Trophoblast cell (in vitro differentiated cells and primary cell): ENCODE measurements at places on chromosomes 2 and 18.

DNA sequence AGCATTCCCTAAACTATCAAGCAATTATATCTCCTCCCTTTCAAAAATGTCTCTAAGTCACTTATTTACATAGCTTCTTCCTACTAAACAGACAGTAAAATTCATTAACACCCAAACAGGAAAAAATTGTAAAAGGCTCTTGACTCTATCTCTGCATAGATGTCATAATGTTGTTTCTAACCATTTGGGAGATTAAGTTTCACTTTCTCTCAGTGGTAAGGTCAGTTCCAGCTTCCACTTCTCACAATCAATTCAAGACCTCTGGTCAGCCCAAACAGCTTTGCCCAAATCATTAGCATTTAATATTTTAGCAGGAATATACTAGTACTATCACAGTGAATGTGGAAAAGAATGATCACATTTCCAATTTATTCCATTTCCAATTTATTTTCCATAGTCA, 374.3 kb upstream of the MC4R start:
- no peak for DNase-seq

DNA sequence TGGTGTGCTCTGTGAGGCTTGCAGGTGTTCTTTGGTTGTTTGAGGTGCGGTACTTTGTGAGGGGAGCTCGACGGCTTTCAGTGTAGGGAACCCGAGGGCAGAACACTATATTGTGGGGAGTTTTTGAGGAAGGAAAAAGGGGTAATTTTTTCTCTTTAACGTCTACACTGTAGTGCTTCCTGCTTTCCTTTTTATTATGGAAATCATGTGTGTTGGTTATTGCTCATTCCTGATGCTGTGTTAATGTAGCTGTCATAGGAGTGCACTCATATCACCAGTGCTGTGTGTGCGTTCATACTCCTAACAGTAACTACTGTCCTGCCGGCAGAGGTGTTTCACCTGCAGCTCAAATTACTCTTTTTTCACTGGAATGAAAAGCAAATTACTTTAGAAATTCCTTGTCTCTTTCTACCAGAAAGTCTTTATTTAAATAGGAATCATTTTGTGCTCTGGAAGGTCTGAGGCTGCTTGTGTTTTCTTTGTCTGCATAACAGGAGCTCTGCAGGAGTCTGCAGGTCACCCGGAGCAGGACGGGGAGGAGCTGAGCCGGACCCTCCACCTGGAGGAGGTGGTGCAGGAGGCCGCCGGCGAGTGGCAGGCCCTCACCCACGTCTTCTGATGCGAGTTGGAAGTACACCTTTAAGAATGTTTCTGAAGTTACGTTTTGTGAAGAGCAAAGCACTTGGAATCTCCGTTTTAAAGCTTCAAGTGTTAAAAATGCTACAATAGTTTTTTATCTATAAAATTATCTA, 145.5 kb downstream of the ZNF236 start:
- DNase-seq, result no peak

DNA sequence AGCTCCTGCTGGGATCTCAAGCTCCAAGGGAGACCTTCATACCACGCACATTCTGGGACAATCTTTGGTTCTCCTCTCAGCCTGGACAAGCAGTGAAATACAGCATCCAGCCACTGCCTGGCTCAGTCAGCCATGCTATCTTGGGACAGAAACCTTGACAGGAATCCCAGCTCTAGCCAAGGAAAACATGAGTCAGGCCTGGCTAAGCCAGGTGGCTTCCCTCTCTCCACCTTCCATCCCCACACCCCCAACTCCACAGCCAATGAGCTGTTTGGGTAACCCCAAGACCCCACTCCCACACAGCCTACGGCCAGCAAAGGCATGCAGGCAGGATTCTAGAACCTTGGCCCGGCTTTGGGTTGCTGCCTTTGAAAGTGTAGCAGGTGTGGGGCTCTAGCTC, 64.9 kb downstream of the MCFD2 start:
- no peak for DNase-seq

GRCh38 chr18:44791520-44791919, 110.8 kb downstream of the SETBP1 start:
- no peak for DNase-seq

DNA sequence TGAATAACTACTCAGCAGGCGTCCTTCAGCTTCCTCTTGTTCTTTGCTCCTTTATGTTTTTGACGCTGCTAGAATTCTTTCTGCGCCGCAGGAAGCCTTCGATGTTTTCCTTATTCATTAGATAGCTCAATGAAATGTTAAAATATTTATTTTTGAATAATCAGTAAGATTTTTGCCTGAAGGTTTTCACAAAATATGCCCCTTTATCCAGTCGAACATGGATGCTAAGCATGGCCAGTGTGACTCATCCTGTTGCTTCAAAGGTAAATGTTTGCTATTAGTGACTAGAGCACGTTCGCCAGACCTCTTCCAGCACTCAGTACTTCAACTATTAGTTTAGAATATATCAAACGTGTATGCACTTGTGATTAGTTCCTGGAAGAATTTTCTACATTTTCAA, 7.6 kb upstream of the MEIS1 start:
- peak; percentile 21 for DNase-seq

DNA sequence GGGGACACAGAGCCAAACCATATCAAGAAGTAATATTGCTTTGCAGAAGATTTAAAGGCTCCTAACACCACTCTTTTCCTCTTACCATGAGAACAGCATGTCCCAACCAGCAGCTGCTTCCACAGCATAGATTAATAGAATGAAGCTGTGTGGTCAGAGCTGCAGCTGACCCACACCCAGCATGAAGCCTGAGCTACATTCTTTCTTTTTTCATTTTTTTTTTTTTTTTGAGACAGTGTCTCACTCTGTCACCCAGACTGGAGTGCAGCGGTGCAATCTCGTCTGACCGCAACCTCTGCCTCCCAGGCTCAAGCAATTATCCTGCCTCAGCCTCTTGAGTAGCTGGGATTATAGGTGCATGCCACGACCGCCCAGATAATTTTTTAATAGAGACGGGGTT, 289.8 kb downstream of the RAD51AP2 start:
- DNase-seq, result peak; percentile 86
